Occipital lobe (tissue), 3 donors: ENCODE measurements at places on chromosomes 11 and 22.

DNA sequence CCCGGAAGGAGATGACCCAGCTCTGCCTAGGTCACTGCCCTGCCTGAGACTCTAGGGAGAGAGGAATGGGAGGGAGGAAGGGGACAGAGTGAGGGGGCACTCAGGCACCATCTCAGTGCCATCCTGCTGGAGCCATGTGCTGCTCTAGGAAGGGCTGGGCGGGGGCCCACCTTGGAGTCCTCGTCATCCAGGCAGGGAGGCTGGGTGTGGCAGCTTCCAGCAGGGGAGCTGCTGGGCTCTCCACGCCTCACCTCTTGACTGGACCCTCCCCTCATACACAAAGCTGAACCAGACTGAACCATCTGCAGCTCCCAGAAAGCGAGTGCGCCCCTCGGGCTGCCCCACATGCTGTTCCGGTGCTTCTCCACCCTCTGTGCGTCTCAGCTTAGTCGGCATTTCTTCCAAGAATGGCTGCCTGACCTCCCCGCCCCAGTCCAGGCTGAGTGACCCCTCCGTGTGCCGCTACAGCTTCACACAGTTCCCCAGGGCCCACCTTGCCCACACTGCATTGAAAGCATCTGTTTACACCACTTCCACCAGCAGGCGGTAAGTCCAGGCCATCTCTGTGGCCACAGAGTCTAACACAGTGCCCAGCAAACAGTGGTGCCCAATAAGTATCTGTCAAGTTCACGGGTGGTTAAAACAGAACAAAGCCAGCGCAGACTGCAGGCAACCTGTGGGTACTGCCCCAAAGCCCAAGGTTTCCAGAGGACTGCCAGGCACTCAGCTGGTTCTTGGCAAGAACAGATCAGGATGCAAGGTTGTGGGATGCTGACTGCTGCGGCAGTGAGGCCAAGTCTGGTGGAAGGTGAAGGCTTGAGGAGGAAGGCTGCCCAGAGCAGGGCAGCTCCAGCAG is 9.4 kb upstream of the TRIM29 start:
- no peak for DNase-seq

GRCh38 chr11:129945373-129945772 is 50.0 kb upstream of the NFRKB start:
- DNase-seq, result no peak

DNA sequence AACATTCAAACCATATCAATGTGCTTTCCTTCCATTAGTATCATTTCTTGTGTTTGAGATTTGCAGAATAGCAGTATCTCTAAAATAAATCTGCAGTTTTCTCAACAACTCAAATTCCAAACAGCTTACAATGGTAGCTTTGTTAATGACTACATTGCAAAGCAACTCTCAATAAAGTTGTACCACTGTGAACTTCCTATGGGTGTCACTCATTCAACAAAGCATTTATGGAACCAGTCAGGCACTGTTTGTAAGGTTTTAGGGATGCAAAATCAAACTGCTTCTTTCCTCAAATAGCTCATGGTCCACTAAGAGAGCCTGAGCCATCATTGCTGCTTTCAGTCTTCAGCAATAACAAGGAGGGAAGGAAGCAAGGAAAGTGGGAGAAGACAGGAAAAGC is 91.0 kb downstream of the CCDC83 start:
- no peak for DNase-seq

GRCh38 chr22:25896098-25896497 is 154.1 kb downstream of the MYO18B start:
- DNase-seq, result no peak

- no peak for DNase-seq
Measured at GRCh38 chr22:20450551-20450906, 12.9 kb upstream of the SCARF2 start.

DNA sequence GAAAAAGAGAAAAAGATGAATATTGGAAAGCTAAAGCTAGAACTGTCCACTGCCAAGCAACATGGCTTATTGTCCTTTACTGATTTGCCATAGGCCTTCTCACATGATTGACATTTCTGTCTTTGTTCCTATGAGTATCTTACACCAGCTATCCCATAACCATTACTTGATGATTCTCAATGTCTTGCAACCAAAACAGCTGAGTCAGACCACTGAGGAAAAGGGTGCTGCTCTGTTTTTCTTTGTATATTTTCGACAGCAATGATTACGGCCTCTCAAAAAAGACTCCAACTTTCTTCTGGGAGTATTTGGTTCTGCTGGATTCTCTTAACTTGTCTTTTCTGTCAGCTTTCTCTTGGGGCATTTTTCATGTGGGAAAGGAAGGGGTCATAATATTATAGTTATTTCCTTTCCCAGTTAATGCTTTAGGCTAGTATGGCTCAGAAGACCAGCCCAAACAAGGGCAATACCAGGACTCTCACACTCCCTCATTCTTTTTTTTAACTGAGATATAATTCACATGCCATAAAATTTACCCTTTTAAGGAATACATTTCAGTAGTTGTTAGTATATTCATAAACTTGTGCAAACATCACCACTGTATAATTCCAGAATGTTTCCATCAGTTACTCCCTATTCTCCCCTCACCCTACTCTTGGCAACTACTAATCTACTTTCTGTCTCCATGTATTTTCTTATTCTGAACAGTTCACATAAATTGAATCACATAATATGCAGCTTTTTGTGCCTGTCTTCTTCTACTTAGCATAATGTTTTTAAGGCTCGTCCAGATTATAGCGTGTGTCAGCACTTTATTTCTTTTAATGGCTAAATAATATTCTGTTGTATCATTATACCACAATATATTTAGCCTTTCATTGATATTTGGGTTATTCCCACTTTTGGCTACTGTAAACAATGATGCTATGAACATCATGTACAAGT is 31.1 kb upstream of the FAR1 start:
- no peak for DNase-seq

GRCh38 chr11:116586392-116586791 is 186.4 kb downstream of the BUD13 start:
- DNase-seq, result no peak

DNA sequence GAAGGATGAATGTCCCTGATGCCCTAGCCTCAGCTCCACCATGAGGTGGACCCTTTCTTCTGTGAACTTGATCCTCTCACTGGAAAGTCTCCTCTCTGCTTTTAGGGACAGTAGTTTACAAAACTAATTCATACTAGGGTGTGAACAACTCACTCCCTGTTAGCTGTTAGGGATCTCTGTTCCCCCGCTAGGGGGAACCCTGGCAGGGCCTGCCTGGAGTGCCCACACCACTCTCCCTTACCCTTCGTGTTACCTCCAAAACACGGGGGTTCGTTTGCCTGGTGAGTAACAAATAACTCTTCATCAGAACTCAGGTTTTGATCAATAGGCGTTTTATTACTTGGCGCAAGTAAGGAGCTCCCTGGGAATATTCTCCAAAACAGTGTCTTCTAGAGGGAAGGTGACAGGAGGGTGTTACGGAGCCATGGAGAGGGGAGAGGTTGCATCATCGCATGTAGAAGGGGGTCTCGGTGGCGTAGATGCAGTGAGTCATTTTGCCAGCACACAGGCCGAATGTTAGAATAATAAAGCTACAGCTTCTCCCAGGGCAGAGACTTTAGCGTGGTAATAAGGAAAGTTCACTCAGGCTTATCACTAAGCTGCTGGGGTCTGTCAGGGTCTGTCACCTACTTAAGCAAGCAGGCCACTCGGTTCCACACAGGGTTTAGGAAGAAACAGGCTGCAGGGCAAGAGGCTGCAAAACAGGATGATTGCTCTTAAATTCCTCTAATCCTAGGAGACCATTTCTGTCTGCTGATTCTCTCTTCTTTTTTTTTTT is 45.8 kb downstream of the C11orf96 start:
- DNase-seq, result no peak

- peak; percentile 79 for DNase-seq
Measured at GRCh38 chr11:66883016-66883965, 26.4 kb downstream of the LRFN4 start.

GRCh38 chr11:13698132-13698531 is 29.7 kb downstream of the FAR1 start:
- no peak for DNase-seq

DNA sequence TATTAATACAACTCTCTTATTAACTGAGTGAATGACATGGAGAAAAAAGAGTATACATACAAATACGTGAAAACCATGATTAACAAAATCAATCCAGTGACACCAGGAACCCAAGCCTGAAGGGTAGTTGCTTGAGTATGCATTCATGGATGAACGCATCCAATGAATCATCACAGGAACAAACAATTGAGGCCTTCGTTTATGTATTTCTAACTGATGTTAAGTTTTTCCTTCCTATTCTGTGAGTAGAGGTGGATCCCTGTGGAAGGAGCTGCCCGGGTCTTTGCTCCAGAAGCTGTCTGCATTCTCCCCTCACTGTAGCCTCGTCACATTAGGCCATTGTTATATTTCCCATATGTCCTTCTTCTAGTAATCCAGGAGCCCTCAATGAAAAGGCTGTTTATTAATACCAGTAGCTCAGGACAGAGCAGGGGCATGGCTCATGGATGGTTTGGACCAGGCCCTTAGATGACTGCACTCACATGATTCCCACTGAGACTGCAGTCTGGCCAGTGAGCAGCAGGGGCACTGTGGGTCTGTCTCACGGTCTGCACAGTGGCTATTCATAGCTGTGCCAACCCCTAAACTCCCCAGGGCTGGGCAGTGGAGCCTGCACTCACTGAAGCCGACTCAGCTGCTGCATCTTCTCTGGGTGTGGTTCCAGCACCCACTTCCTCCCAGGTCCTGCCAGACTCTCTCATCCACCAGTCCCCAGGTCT is 128.1 kb upstream of the TOP3B start:
- DNase-seq, result no peak

DNA sequence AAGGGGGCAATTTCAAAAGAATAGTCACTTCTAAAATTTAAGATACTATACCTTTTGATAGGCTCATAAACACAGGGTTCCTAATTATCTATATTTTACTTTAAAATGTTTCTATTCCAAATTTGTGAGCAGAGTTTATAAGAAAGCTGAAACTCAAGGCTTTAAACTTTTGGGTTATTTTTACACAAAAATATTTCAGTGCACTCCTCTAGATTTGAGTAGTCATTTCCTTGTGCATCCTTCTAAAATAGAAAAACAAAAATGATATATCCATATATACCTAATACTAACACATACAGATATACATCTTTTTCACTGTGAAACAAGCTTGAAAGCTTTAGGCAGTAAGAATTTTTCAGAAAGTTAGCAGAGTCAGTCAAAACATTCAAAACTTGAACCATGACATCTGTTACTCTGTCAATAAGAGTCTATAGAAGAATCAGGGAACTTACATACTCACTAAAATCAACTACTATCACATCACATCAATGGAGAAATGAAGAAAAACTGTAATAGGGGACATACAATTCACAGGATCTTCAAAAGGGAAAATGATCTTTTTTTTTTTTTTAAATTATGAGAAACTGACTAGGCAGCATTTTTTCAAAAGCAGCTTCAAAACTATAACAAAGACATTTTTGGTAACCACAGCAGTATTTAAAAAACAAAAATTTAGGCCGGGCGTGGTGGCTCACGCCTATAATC is 5.1 kb downstream of the PHF21A start:
- no peak for DNase-seq

DNA sequence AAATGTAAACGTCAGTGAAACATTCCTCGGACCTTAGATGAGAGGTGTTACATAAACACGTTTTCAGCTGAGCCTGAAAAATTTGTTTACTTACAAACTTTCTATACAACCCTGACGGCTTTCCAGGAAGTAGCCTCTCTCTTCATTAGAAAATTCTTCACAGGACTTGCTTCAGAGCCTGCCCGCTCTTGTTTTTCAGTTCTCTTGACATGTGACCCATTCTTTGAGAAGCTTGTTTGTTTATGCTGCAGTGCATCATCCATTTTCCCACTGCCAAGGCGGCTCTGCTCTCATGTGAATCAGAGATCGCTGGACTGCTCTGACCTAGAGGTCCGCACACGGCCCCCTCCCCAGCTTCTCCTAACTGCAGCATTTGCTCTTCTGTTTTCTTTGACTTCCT is 47.9 kb upstream of the ARHGAP42 start:
- peak; percentile 2 for DNase-seq

DNA sequence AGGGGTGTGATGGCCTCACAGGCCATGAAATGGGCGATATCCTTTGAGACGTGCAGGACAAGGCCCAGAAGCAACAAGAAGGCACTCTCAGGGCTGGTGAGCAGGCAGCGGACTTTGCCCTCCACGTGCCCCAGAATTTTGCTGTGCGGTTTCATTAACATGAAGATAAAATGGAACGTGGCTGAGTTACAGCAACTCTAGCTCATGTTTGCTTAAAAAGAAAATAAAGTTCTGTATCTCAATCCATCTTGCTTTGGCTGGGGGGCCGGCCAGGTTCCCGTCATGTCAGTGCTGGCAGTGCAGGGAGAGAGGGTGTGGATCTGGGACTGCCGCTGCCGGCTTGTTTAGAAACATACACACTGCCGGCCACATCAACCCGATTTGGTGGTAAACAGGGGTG is 370.1 kb downstream of the OPCML start:
- DNase-seq, result no peak

DNA sequence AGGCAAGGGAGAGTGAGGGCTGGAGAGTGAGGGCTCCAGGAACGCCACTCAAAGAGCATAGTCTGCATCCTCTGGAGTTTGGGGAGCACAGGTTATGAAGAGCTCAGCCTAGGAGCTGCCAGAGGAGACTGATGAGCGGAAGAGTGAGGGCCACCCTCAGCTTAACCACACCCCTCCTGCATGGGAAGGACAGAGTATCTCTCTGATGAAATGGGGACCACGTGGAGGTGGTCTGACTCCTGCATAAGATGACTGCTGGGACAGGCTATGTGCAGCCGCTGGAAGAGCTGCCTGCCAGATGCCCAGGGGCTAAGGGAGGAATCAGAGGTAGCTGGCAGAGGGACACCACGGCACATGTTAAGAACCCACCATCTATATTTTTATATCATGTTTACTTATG is 162.9 kb upstream of the POU2AF2 start:
- no peak for DNase-seq

DNA sequence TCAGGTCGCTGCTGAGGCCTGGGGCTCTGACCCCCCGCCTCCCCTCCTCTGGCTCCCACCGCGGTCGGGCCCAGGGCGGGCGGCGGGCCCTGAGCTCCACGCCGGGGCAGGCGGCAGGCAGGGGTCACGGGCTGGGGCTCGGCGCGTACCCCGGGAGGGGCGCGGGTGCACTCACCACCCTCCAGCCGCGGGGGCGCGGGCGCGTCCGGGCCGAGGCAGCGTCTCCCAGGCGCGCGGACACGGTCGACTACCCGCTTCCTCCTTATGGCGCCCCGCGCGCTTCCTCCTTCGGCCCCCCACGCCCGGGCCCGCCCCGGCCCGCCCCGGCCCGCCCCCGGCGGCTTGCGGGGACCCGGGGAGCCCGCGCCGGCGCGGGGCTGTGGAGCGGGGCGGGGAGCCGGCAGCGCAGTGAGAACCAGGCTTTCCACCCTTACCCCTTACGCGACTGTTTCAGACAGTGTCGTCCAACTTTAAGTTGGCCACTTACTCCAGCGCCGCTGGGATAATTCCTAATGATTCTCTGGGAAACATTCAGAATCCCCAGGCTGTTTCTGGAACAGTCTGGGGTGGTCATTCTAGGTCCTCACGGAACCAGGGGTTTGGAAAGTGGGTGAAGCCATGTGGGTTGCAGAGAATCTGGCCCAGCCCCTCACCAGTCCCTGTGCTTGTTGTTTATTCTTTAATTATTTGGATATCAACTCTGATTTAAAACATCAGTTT is at the start of gene BID:
BID (minus strand) TSS at position 264 of the 720 bp plus-strand sequence. CDS start 24,353 bp downstream, outside the sequence.
- no peak for DNase-seq
